Activated CD4-positive, alpha-beta T cell treated with anti-CD3 and anti-CD28 coated beads for 24 hours (primary cell): ENCODE measurements at places on chromosomes 1 and 21.

DNA sequence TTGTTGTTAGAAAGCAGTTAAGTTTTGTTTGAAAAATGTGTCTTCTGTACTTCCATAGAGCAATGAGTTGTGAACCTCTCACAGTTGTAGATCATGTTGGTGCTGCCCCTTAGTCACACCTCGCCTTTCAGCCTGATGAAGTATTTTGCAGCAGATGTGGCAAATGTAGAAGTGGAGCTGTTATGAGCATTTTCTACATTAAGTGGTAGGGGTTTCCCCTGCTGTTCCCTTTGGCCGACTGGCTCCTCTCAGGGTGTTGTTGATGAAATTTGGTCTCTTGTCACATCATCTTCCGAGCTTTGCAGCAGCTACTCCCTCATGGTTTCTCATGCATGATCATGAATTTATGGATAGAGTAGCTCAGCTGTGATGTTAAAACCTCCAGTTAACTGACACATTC lies 33.6 kb upstream of the DENND1B start:
- DNase-seq, result no peak

DNA sequence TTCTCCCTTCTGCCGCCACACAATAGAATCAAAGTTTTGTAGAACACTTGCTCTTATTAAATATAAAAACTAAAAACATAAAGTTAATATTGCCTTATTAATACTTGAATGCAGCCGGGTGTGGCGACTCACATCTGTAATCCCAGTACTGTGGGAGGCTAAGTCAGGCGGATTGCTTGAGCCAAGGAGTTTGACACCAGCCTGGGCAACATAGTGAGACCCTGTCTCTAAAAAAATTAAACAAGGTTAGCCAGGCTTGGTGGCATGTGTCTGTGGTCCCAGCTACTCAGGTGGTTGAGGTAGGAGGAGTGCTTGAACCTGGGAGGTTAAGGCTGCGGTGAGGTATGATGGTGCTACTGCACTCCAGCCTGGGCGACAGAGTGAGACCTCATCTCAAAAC lies 13.2 kb upstream of the HHAT start:
- DNase-seq, result no peak

DNA sequence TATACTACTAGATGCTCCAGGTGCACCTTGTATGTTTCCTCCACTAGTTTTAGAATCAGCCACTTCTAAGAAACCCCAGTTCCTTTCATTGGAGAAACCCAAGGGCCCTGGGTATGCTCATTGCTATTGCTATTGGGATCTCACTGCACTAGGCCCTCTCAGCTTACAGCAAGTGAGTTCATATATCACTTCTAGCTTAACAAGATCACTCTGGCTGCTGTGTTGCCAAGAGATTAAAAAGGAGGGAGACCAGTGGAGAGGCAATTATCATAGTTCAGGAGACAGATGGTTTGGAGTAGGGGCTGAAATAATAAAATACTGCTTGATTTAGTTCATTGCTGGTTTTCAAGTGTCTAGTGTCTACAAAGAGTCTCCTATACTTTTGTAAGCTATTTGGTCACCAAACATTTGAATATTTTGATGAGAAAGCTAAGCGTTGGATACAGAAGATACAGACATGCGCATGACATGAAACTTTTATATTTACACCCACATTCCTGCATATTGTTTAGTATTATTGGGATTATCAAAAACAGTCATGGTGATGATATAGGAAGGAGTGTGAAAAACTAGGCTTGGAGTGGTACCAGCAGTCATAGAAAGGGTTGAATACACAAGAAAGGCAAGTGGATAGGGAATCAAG lies 671.9 kb downstream of the ADGRL2 start:
- no peak for DNase-seq

GRCh38 chr1:42322577-42322976 lies 12.5 kb downstream of the FOXJ3 start:
- DNase-seq, result no peak

GRCh38 chr1:205449750-205450443 lies 5.9 kb downstream of the BLACAT1 start:
- DNase-seq, result no peak

GRCh38 chr1:179925922-179926849 lies 28.4 kb upstream of the CEP350 start:
- DNase-seq, result no peak

- DNase-seq, result no peak
These were observed 27.0 kb upstream of the BTG2 start for GRCh38 chr1:203278082-203278884.
